Activated CD4-positive, alpha-beta T cell treated with anti-CD3 and anti-CD28 coated beads, Interleukin-2, amount 10 ng/mL, durations not matched to agents 24 days and 14 days (primary cell): ENCODE measurements at places on chromosomes 11 and 22. TPM values are rescaled to one million over a fixed set of nuclear protein-coding genes. Genes with fewer than 3 reads are reported as not detected.

The KIRREL3 gene
- total RNA-seq = not detected in 2 replicates

The PANX2 gene
- 1.4 and 1.6 TPM in 2 replicates for total RNA-seq

The NECTIN1 gene
- total RNA-seq = 3.1 and 5.7 TPM in 2 replicates

DNA sequence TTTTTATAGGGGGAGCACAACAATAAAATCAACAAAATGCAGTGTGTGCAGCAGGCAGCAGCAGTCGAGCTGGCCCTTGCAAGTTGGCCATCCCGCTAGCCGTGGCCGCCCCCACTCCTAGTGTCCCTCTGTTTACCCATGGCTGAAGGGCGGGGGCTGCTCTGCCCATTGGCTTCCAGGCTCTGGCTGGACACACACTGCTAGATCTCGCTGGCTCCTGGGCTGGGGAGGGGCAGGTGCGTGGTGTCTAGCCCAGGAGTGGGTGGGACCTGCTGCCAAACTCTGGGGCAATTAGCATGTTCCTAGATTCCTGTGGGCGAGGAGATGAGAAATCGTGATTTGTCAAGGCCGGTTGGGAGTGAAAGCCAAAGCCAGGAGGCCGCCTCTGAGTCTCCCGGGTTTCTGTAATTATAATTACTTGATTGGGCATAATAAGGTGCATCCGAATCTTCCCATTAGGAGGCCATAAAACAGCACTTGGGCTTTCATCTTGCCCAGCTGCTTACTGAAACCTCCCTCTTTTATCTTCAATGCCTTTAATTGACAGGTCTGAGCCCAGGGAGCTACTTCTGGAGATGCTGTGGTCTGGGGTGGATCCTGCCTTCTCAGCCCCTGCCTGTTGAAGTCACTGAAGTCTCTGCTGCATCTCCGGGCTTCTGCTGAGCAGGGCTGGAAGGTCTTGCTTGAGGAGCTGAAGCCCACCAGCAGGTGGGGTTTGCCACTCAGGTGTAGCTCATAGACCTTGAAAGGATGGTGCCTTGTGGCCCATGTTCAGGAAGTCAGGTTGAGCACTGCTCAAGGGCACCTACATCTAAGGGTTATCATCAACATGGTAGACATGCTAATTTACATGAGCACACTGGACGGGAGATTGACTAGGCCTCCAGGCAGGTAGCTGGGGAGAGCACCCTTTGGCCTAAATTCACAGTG is 44.5 kb upstream of the DKK3 start:
- peak; percentile 69 for DNase-seq

DNA sequence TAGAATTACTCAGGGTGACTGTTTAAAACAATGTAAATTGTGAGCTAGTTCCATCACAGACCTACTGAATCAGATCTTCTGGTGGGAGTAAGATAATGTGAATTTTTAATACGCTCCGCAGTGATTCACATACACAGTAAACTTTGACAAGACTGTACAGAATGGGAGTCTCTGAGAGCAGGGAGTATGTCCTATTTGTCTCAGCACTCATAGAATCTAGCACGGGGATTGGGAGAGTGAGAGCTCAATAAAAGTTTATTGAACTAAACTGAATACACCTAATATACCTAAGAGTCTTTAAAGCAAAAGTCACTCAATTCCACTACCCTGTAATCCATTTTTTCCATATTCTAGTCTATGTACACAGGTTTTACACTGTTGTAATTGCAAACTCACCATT is 11.2 kb upstream of the GAB2 start:
- DNase-seq = no peak

GRCh38 chr22:49139492-49140151 is 688.1 kb downstream of the BRD1 start:
- DNase-seq = no peak

DNA sequence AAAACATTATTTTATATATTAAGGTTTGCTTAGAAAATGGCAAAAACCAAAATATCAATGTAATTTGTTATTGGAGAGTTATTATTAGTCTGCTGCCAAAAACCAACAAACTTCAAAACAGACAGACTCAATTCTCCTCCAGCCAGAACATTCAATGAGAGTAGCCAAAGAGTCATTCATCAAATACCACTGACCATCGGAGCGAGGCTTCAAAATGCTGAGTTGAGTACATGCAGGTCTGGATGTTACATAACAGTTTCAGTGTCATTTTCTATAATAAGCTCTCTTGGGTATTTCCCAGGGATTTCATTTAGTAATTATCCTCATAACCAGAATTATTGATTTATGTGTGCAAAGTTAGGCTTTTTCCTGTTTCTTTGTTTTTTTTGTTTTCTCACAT is 42.6 kb downstream of the CHST1 start:
- no peak for DNase-seq

The NKAPD1 gene
- 24.4 and 27.0 TPM in 2 replicates for total RNA-seq

The DMC1 gene
- 14.2 and 14.3 TPM in 2 replicates for total RNA-seq
